ENCODE measurements at places on chromosomes 7 and 10. TPM values are rescaled to one million over a fixed set of nuclear protein-coding genes. Genes with fewer than 3 reads are reported as not detected.

Gene SEC31B
- polyA plus RNA-seq: 1.1 TPM

Gene HOXA5
- polyA plus RNA-seq: 2.4 TPM

Gene C10orf67
- polyA plus RNA-seq: 0.18 TPM

Gene PDE6C
- not detected for polyA plus RNA-seq

DNA sequence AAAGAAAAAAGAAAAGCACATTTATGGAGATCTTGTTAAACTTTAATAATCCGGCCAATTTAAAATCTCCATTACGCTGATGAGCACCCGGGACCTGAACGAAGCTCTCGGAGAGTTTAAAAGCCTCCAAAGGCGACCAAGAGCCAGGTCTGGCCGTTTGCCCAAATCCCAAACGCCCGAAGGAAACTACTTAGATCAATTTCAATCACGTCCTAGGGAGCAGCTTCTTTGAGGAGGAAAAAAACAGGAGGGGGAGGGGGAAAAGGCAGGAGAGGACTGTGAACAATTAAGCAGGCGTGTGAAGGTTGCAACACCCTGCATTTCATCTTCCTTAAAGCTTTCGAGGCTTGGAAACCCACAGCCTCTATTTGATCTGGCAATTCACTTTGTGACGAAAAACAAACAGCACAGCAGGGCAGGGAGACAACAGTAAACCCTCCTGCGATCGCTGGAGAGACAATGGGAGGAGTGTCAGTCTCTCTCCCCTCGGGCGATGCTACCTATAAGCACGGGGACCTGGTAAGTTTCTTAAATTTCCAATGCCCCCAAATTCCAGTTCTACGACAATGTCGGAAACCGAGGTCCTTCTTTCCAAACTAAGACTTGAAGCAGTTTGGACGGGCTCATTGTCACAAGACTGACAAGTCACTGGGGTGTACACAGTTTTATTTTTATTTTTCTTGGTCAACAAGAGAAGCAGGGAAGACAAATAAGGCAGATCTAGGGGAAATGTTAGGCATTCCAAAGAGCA, 1.2 kb downstream of the KLF6 start:
- DNase-seq: no peak

GRCh38 chr10:125983161-125983560, 86.8 kb downstream of the FANK1 start:
- DNase-seq: no peak

DNA sequence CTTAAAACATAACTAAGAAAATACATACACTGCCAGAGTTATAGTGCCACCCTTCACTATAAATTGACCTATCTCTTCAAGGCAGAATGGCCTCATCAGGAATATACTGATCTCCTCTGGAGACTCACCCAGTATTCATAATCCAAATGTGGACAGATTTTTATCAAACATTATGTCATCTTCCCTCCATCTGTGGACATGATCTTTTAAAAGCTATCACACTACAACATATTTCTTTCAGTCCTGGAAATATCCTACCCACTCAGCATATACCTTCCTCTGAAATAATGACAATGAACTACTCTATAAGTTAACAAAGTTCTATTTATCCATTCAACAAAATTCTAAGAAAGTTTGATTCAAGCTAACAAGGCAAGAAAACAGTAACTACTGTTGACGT, 3.2 kb downstream of the ZNF800 start:
- no peak for DNase-seq

DNA sequence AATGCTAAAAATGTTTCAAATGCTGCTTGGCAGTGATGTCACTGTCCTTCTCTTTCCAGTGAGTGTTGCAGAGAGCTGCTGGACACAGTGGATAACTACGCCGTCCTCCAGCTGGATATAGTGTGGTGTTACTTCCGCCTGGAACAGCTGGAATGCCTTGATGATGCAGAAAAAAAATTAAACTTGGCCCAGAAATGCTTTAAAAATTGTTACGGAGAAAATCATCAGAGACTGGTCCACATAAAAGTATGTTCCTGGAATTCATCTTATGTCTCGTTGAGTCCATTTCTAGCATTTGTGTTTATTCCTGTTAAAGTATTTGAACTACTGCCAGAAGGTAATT, 25.2 kb downstream of the NUB1 start:
- DNase-seq: no peak

DNA sequence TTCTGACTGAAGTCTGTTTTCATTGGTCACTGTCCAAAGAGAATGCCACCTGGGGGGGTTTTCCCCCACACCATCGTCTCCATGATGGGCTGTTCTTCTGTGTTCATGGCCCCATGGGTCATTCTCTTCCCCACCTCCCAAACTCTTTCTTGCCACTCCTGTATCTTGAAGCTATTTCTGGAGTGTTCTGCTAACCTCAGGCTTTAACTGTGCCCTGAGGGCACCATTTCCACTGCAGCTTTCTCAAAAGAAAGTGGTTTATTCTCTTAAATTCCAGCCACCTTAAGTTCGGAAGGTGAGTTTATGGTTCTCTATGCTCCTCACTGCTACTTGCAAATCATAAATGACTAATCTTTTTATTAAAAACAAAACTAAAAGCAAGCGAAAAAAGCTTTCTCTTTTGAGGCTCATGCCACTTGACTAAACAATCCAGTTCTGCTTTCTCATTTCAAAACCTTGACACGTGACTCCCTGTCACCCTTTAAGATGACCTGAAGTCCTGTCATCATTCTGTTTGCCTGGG, 7.4 kb upstream of the APBB1IP start:
- no peak for DNase-seq

- no peak for DNase-seq
Measured at GRCh38 chr10:48227213-48227612, 47.3 kb downstream of the FRMPD2 start.

DNA sequence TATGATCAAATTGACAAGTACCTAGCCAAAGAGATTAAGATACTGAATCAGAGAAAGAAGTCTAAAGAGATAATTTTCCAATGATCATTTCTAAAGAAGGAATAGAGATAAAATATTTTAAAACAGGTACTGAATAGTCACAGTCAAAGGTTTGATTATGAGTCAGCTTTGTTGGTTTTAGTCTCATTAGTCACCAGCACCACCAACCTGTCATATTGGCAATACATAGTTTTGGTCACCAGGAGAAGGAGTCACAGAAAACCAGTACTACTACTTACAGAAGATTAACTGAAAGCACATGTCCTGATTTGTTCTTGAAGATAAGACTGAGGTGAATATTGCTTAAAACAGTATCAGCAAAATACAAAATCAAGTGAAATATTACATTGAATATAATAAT, 34.6 kb downstream of the ZEB1 start:
- peak; percentile 68 for DNase-seq

- DNase-seq: peak; percentile 71
Measured at GRCh38 chr7:99485094-99485493, 12.4 kb downstream of the ZNF789 start.
